ENCODE measurements at places on chromosomes 4 and X.
A peak's percentile ranks its signal among the peaks of the same experiment; 100 is the strongest.

DNA sequence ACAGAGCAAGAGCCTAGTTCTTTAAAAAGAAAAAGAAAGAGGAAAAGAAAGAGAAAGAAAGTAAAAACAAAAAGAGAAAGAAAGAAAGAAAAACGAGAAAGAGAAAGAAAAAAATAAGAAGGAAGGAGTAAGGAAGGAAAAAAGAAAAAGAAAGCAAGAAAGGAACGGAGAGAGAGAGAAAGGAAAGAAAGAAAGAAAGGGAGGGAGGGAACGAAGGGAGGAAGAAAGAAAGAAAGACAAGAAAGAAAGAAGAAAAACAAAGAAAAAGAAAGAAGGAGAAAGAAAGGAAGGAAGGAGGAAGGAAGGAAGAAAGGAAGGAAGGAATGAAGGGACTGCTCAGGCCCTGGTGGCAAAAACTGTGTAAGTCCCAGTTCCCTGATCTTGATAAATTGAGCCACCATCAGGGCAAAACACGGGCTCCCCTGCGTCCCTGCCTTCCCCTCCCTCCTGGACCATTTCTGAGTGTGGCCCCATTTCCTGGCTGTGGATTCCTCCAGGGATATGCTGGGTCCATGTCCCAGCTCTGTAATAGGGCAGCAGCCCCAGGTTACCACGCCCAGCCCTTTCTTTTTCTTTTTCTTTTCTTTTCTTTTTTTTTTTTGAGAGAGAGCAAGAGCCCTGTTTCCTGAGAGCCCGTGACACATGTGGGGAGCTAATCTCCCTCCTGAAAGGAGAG lies 44.8 kb downstream of the SHOX start:
- peak; percentile 74 for ATAC-seq

- ATAC-seq, result no peak
These were observed 7.3 kb upstream of the SRP72 start for GRCh38 chr4:56460085-56460484.

GRCh38 chr4:112509243-112510141 lies 6.5 kb downstream of the NEUROG2 start:
- peak; percentile 21 for ATAC-seq

GRCh38 chr4:52643785-52644244 lies 15.3 kb downstream of the USP46 start:
- ATAC-seq, result peak; percentile 77

DNA sequence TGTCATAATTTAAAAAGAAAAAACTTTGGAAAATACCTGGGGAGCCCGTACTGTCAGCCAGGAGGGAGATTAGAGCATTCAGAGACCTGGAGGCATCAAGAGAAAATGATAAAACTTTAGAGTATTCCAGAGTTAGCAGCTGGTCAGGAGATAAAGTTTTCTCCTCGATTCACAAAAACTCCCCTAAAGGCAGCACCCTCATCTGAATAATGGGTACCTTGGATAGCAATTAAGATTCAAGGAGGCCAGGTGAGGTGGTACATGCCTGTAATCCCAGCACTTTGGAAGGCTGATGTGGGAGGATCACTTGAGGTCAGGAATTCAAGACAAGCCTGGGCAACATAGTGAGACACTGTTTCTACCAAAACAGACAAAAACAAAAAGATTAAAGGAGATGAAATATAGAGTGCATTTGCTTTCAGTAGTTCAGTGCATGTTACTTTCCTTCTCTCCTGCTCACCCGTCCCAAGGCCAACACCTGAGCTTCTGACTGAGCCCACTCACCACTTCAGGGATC lies 18.6 kb upstream of the RAB40A start:
- ATAC-seq, result no peak

GRCh38 chr4:33407496-33407895 lies 2687.3 kb downstream of the PCDH7 start:
- ATAC-seq, result peak; percentile 27

- ATAC-seq, result peak; percentile 63
These were observed 48.3 kb downstream of the MEPE start for GRCh38 chr4:87881115-87881514.

DNA sequence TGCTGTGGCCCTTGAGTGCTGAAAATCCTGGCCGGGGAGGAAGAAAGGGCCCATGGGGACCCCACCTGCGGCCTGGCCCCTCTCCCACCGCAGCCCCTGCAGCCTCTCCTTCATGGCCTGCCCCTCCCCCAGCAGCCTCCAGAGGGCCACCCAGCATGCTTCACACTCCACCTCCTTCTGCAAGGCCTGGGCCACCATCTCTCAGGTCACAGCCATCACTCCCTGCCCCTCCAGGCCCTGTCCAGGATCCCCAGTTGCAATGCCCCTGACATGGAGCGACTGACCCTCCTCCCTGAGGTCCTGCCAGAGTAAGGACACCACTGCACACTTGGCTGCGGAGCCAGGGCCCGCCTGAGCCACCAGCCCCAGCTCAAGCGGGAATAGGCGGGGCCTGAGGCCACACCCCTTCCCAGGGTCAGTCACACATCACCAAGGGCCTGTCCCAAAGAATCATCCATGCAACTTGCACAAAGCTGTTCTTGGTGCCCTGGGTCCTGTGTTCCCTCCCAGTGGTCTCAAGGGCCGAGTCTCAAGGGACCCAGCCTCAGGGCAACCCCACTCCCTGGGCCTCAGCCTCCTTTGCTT lies 32.9 kb downstream of the CCNQ start:
- ATAC-seq, result peak; percentile 84

GRCh38 chr4:84892950-84893349 lies 73.5 kb downstream of the WDFY3 start:
- no peak for ATAC-seq

- no peak for ATAC-seq
These were observed 123.8 kb upstream of the CXCL13 start for GRCh38 chr4:77481856-77482255.

DNA sequence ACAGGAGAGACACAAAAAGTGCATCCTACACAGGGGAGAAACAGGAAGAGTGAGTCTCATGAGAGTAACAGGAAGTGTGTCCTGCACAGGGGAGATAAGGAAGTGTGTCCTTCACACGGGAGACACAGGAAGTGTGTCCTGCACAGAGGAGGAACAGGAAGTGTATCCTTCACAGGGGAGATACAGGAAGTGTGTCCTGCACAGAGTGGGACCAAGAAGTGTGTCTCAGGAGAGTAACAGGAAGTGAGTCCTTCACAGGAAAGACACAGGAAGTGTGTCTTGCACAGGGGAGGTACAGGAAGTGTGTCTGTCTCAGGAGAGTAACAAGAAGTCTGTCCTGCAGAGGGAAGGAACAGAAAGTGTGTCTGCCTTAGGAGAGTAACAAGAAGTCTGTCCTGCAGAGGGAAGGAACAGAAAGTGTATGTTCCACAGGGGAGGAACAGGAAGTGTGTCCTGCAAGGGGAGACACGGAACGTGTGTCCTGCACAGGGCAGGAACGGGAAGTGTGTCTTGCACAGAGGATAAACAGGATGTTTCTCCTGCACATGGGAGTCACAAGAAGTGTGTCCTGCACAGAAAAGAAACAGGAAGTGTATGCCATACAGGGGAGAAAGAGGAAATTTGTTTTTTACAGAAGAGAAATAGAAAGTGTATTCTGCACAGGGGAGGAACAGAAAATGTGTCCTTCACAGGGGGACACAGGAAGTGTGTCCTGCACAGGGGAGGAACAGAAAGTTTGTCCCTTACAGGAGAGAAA lies 102.0 kb downstream of the ARSF start:
- no peak for ATAC-seq

DNA sequence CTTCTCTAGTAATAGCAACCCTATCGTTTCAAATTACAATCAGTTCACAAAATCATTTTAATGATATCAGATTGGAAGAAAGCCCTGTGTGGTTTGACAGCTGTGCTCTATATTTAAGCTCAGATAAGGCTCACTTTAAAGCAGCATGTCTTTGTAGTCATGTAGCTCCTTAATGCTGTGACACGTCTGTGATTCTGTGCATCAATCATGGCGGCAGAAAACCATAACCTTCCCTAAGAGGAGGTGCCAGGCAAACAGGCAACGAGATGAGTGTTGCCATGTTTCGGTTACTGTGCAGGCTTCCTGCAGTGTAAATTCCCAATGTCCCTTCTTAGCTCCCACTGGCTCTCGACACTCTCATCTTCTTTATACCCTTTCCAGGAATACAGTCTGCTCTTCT lies 212.7 kb downstream of the GRID2 start:
- ATAC-seq, result no peak

DNA sequence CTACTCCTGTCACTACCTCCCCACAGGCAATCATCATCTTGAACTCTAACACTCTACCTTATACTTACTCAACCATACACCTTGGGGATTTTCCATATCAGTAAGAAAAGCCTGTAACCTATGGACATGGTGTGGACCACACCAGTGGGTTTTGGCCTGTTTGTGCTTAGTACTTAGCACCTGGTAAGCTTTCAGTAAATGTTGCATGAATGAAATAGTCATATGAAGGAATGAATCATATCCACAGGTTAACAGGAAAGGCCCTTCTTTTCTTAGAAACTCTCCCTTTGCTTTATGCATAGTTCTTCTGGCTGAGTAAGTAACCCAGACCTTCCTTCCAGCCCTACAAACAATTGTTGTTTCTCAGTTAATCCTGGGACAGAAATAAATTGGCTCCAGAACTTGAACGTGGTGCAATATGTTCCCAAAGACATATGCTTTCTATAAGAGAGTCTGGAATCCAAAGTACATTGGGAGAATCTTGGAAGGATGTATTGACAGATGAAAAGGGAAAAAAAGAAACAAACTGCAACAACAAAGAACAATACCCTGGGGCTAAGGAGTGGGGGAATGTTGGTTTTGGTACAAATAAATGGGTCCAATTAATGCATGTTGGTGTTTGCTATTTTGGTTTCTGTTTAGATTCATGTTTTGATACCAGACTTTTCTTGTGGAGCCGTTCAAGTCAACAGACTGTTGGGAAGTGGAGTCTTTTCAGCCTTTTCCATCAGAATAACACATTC lies 27.8 kb downstream of the RASL11B start:
- peak; percentile 75 for ATAC-seq

DNA sequence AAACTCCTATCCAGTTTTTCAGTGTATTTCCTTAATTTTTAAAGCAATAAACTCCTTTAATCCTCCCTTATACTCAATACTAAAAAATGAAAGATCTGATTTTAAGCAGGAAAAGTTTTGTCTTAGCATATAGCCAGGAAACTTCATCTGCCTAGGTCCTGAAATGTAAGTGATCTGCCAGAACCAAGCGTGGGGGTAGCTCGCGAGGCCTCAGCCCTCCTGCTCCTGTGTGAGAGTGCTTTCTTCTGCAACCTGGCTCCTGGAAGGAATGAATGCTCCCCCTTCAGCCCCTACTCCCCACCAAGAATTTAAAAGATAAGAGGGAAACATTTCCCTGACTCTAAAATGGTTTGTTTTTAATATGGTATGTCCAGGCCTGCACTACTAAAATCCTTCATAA lies 160.1 kb downstream of the CBR4 start:
- no peak for ATAC-seq

Data from motor neuron (in vitro differentiated cells).